Testis (tissue), 5 donors: ENCODE measurements at places on chromosomes 12 and 14.

GRCh38 chr12:48143898-48144297 is 13.4 kb downstream of the ASB8 start:
- DNase-seq = no peak
- no peaks in the 10 kb centered on the region for H3K4me1 ChIP-seq
- H3K36me3 ChIP-seq = no peaks in the 10 kb centered on the region
- H3K4me3 ChIP-seq = no peak overlapping the region

GRCh38 chr14:33693237-33693636 is 257.6 kb downstream of the EGLN3 start:
- DNase-seq = no peak
- H3K27ac ChIP-seq = no peak overlapping the region

DNA sequence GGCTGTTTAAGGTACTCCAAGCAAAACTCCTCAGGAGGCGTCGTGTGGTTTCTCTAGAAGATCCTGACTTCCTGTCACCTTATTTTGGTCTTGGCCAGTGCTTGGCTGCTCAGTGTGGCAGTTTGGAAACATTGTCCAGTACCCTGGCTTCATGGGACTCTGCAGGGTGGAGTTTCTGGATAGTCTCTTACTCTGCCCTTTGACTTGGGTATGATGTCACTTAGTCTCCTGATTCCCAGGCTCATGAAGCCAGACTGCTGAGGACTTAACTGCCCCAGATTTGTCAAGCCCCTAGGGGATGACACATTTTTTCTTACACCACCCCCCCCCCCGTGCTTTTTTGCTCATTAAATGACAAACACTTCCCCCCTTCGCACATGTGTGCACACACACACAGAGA is 82.7 kb downstream of the ADCK1 start:
- no peaks in the 10 kb centered on the region for H3K27me3 ChIP-seq
- H3K4me1 ChIP-seq = no peaks in the 10 kb centered on the region
- DNase-seq = no peak
- H3K27ac ChIP-seq = no peak overlapping the region
- H3K36me3 ChIP-seq = no peaks in the 10 kb centered on the region
- H3K4me3 ChIP-seq = no peak overlapping the region

GRCh38 chr14:68140806-68141205 is 321.2 kb downstream of the RAD51B start:
- no peaks in the 10 kb centered on the region for H3K27me3 ChIP-seq
- no peak overlapping the region for H3K4me3 ChIP-seq
- no peak for DNase-seq
- peaks cover 25% of the 10 kb centered on the region for H3K4me1 ChIP-seq
- no peaks in the 10 kb centered on the region for H3K36me3 ChIP-seq

DNA sequence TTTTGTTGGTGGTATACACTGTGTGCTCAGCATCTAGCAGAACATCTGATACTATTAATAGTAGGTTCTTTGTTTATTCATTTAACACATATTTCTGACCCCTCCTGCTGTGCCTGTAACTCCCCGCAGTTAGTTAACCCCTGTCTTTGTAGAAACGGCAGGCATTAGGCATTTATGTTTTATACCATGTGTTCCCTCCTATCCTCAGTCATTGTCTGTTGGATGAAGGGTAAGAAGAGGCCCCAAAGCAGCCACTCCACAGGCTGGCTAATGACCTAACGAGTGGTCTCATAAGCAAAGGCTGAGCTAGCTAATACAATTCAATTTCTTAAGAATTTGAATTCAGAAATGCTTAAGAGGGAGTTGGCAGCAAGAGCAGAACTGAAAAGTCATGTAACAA is 170.8 kb downstream of the TMX1 start:
- no peaks in the 10 kb centered on the region for H3K36me3 ChIP-seq
- no peaks in the 10 kb centered on the region for H3K27me3 ChIP-seq
- no peak overlapping the region for H3K27ac ChIP-seq
- H3K4me3 ChIP-seq = no peak overlapping the region
- peaks cover 8% of the 10 kb centered on the region for H3K4me1 ChIP-seq
- no peak for DNase-seq

GRCh38 chr14:67584978-67585377 is 15.1 kb downstream of the PIGH start:
- no peaks in the 10 kb centered on the region for H3K27me3 ChIP-seq
- no peaks in the 10 kb centered on the region for H3K4me1 ChIP-seq

DNA sequence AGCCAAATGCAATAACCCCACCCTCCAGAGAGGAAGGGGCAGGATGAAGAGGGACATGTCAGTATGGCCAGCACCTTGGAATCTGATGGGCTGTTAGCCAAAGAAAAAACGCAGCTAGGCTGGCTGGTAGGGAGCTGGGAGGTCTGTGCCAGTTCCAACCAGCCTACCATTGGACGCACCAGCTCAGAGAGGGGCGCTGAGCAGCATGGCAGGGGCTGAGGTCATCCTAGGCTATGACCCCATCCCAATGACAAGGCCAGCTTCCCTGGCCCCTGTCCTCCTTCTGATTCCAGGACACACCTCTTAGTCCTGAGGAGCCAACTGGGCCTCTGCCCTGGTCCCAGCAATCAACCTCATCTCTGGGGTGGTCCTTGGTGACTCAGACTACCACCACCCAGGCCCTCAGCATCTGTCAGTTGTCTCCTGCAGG is 12.2 kb downstream of the ACTN1 start:
- no peak overlapping the region for H3K27ac ChIP-seq
- DNase-seq = no peak
- H3K4me1 ChIP-seq = peaks cover 51% of the 10 kb centered on the region
- no peaks in the 10 kb centered on the region for H3K36me3 ChIP-seq
- H3K4me3 ChIP-seq = no peak overlapping the region

DNA sequence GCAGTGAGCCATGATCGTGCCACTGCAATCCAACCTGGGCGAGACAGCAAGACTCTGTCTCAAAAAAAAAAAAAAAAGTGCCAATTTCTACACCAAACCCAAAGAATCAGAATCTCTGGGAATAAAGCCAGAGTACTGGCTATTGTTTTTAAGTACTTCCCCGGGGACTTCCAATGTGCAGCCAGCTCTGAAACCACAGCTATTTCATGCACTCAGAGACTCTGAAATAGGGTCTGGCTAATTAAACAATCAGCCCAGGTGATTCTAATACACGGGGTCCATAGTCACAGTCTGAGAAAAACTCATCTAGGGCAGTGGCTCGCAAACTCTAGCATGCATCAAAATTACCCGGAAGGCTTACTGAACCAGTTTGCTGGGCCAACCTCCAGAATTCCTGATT is 56.3 kb downstream of the SIX6 start:
- no peak overlapping the region for H3K4me3 ChIP-seq
- H3K27me3 ChIP-seq = no peaks in the 10 kb centered on the region
- H3K36me3 ChIP-seq = no peaks in the 10 kb centered on the region
- no peak overlapping the region for H3K27ac ChIP-seq
